ENCODE measurements at places on chromosomes 5 and 9. TPM values are rescaled to one million over a fixed set of nuclear protein-coding genes. Genes with fewer than 3 reads are reported as not detected.

The PCYOX1L gene
- total RNA-seq = 5.9 TPM

The RETREG1 gene
- total RNA-seq = 20.6 TPM

The TRIM36 gene
- total RNA-seq = 5.5 TPM

The CD274 gene
- 16.5 TPM for total RNA-seq

The NMUR2 gene
- not detected for total RNA-seq

The FGD3 gene
- total RNA-seq = 23.9 TPM

The KLHL3 gene
- total RNA-seq = 6.7 TPM

DNA sequence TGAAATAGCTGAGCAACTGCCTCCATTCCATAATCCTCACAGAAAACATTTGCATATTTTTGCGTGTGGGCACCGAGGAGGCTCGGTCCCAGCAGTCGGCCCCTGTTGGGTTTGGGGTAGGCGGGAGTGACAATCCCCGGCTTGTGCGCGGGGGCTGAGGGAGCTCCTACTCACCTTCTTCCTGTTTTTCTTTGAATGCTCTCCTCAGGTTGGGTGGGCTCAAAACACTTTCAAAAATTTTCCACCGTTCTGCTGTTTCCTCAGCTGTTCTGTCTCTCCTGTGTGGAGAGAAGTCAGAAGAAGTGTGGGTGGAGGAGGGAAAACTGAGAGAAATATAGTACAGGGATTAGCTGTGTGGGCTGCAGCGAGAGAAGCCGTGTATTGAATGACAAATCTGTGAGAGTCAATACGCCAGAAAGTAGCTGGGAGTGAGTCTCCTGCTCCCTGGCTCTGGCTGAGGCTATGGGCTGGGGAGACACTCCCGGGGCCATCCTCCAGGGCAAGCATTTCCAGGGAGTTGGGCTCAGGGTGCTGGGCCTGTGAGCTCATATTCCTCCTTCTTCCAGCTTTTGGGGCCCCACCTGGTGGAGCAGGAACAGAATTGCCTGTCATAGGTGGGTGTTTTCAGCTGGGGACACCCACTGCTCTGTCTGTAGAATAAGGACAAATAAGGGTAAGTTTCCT lies 84.7 kb downstream of the CMYA5 start:
- H3K27me3 ChIP-seq = no peaks in the 10 kb centered on the region
- H3K4me3 ChIP-seq = no peak overlapping the region
- H3K27ac ChIP-seq = no peak overlapping the region
- H3K36me3 ChIP-seq = no peaks in the 10 kb centered on the region

DNA sequence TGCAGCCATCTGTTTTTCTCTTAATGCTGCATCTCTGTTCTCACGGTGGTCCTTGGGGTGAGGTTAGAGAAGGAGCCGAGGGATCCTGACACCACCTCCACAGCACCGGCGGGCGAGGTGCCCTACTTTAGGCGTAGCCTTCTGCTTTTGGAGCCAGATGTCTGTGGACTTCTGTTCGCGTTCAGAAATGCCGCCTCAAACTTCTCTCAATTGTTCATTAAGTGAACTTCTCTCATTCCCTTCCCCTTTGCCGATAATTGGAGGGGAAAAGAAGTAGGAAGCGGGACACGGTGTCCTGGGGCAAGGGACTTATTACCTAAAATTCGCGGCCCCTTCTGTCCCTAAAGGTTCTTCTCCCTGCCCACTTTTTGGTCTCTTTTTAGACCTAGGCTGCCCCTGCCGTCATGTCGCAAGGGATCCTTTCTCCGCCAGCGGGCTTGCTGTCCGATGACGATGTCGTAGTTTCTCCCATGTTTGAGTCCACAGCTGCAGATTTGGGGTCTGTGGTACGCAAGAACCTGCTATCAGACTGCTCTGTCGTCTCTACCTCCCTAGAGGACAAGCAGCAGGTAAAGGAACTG lies 455 bp downstream of the KIF20A start:
- H3K27ac ChIP-seq = no peak overlapping the region
- H3K36me3 ChIP-seq = peaks cover 36% of the 10 kb centered on the region
- H3K4me1 ChIP-seq = peaks cover 27% of the 10 kb centered on the region
- no peak for DNase-seq
- H3K27me3 ChIP-seq = no peaks in the 10 kb centered on the region

DNA sequence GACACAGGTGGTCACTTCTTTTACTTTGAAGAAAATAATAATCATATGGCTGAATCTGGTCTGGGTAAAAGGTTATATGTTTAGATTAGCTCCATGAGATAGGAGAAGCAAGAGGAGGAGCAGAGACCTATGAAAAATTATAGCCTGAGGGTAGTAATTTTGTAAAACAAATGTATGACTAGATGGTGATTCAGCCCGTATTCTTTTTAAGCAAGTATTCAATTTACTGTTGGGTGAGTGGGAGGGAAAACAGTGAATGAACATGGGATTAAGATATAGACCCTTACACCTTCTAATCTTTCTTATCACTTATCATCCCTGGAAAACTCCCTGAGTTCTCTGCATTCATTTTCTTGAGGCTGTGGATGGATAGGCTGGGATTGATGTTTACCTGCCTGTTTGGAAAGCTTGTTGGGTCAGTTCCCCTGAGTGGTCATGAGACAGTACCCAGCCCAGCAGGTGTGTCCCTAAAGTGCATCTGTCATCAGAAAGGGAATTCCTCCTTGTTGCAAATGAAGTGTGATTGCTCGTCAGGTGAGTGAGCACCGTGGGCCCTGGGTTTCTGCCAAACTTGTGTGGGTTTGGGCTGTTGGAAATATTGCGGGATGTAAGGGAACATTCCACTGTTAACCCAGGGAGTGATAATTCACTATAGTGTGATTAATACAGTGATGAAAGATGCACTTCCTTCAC lies 101.2 kb upstream of the GDNF start:
- DNase-seq = no peak
- H3K27me3 ChIP-seq = no peaks in the 10 kb centered on the region
- H3K36me3 ChIP-seq = no peaks in the 10 kb centered on the region
- no peaks in the 10 kb centered on the region for H3K4me1 ChIP-seq
- H3K27ac ChIP-seq = no peak overlapping the region
- no peak overlapping the region for H3K4me3 ChIP-seq

- no peak for DNase-seq
- no peaks in the 10 kb centered on the region for H3K4me1 ChIP-seq
- H3K4me3 ChIP-seq = no peak overlapping the region
- H3K27me3 ChIP-seq = no peaks in the 10 kb centered on the region
Measured at GRCh38 chr5:120535900-120536299, 71.8 kb downstream of the PRR16 start.

DNA sequence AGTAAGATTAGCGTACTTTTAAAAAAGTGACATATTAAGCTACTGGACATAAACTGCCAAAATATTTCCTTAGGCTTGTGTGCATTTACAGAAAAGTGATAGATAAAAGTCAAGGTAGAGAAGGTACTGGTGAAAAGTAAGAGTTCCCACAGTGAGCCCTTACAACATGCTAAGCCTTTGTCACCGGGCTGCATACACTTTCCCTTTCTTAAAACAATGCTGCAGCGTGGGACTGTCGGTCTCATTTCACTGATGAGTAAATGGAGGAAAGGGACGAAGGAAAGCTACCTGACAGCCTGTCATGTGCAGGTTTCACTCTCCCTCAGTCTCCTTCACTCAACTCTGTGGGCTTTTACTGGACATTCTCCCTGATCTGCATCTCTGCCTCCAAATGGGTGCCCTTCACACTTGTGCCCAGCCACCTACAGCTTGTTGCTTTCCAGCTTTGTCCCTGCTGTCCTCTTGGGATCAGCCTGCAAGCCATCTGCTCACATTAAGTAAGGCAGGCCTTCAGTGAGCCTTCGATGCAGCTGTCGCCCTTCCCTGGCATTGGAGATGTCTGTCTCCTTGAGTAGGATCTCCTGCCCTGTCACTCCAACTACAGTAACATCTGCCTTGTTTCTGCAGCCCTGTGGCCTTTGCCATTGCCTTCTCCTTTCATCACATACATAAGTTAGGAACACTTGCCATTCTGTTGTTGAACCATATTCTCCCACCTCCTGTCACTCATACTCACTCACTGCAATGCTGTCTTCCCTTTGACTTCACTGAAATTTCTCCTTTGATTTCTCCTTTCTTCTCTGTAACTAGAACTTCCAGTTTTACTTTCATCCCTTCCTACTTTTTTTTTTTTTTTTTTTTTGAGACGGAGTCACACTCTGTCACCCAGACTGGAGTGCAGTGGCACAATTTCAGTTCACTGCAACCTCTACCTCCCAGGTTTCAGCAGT lies 9.3 kb upstream of the ROPN1L start:
- H3K27ac ChIP-seq = no peak overlapping the region
- no peak overlapping the region for H3K4me3 ChIP-seq
- H3K4me1 ChIP-seq = no peaks in the 10 kb centered on the region

- H3K27ac ChIP-seq = no peak overlapping the region
- DNase-seq = no peak
- H3K4me3 ChIP-seq = no peak overlapping the region
- H3K36me3 ChIP-seq = no peaks in the 10 kb centered on the region
Measured at GRCh38 chr5:159104759-159105144, 5.0 kb upstream of the EBF1 start.

DNA sequence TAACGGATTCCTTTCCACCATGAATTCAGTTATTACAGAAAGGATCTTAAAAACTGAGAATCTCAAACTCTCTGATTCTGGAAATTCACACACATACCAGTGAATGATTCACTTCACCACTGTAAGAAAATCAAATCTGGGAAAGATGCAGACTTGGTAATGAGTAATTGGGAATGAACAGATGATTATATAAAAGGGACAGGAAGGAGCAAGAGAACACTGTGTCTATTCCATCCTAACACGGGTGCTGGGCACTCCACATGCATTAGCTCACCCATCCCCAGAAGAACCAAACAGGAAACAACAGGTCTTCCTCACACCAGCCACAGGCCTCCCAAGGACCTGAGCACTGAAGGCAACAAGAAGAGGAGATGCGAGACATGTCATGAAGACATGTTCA lies 74.8 kb upstream of the ZNF622 start:
- DNase-seq = no peak
- H3K27me3 ChIP-seq = no peaks in the 10 kb centered on the region
- peak overlapping the region; percentile 1 for H3K27ac ChIP-seq
- no peaks in the 10 kb centered on the region for H3K36me3 ChIP-seq
- no peak overlapping the region for H3K4me3 ChIP-seq

DNA sequence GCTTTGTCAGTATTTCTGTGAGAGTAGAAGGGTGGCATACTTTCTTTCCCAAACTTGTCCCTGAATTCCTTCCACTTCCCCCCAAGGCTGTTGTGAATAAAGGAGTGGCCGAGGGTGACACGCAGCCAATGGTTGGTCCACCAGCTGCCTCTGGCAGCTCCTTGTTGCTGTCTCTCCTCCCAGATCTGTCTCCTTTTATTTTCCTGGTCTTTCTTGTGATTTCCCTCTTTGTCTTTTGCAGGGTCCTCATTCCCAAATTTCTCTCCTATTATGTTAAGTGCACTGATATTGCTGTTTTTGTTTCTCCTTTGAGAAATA lies 137.5 kb upstream of the HMHB1 start:
- H3K4me3 ChIP-seq = no peak overlapping the region
- H3K27ac ChIP-seq = peak overlapping the region; percentile 34
- no peaks in the 10 kb centered on the region for H3K27me3 ChIP-seq
- peaks cover 3% of the 10 kb centered on the region for H3K4me1 ChIP-seq

DNA sequence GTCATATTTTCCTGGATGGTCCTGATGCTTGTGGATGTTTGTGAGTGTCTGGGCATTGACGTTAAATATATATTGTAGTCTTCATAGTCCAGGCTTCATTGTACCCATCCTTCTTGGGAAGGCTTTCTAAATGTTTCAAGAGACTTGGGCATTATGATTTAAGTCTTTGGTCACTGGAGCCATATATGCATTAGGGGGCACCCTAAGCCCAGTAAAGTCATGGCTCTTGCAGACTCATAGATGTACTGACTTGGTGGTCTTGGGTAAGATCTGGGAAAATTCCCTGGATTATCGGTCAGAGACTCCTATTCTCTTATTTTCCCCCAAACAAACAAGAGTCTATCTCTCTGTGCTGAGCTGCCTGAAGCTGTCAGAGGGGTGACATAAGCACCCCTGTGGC lies 271.1 kb downstream of the TRIM36 start:
- H3K36me3 ChIP-seq = no peaks in the 10 kb centered on the region
- no peak overlapping the region for H3K27ac ChIP-seq
- no peak for DNase-seq

DNA sequence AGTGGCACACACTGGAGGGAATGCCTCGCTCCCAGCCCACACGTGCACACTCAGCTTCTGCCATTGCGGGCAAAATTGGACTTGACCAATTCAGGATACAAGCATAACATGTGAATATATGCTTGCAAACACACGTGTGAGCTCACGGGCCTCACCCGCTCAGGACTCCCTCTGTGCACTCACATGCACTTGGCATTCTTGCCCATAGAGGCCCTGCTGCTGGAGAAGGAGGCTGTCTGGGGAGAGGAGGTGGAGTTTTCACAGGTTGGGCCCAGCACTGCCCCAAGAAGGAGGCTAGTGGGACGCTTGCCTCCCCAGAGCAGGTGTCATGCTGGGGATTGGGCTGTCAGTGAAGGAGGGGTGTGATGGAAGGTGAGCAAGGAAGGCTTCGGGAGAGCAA lies 1.7 kb downstream of the MYMK start:
- H3K27me3 ChIP-seq = no peaks in the 10 kb centered on the region
- H3K4me1 ChIP-seq = peaks cover 21% of the 10 kb centered on the region
- no peak overlapping the region for H3K4me3 ChIP-seq
- H3K27ac ChIP-seq = no peak overlapping the region
- no peaks in the 10 kb centered on the region for H3K36me3 ChIP-seq

- peaks cover 47% of the 10 kb centered on the region for H3K36me3 ChIP-seq
- DNase-seq = no peak
- no peaks in the 10 kb centered on the region for H3K27me3 ChIP-seq
- H3K4me1 ChIP-seq = peaks cover 17% of the 10 kb centered on the region
Measured at GRCh38 chr9:129954868-129955550, 88.0 kb downstream of the FNBP1 start.

DNA sequence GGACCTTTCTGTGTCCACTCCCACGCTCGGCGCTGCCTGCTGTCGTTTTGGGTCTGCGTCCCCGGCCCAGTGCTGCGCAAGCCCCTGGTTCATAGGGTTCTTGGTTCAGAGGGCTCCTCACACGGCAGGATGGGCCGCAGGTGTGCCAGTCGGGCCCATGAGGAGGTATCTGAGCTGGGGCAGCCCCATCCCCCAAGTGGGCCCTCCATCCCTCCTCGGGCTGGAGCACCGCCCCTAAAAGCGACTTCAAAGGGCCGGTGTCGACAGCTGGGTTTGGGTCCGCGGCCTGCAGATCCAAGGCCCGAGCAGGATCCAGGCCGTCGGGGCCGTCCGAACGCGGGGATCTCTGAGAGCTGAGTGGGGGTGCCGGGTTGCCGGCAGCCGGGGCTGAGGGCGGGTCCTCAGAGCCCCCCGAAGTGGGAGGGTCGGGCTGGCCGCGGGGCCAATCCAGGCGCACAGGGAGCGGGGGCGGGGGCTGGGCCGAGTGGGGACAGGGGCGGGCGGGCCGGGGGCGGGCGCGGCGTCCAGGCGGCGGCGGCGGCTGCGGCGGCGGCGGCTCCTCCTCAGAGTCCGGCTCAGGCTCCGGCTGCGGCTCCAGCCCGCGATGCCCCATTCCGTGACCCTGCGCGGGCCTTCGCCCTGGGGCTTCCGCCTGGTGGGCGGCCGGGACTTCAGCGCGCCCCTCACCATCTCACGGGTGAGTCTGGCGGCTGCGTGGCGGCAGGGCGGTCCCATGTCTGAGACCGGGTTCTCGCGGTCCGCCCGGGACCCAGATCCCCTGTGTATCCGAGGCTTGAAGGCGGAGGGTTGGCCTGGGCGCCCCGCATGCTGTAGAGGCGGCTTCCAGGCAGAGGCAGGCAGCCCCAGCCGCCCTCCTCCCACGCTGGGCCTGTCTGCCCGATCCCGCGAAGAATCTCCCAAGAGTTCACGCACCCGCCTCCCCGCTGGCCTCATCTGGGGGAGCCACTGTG lies at the start of gene PDLIM4:
TSS of gene PDLIM4 (plus strand) at position 566 of the 971 bp plus-strand sequence. CDS start at position 605, 39 bp downstream.
- no peak for DNase-seq
- H3K4me1 ChIP-seq = peaks cover 33% of the 10 kb centered on the region
- H3K27me3 ChIP-seq = peaks cover 9% of the 10 kb centered on the region
- H3K4me3 ChIP-seq = peak within 1 kb of the TSS; percentile 54

- H3K4me1 ChIP-seq = no peaks in the 10 kb centered on the region
- no peaks in the 10 kb centered on the region for H3K36me3 ChIP-seq
- DNase-seq = no peak
- H3K27ac ChIP-seq = no peak overlapping the region
Measured at GRCh38 chr9:122797316-122798063, 2.4 kb upstream of the OR1K1 start.

Data from lower lobe of right lung (tissue), 2 donors.